Activated CD8-positive, alpha-beta memory T cell treated with anti-CD3 and anti-CD28 coated beads, Interleukin-2, amount 10 ng/mL, durations not matched to agents 7 days and 5 days (primary cell): ENCODE measurements at places on chromosomes 11 and 22. TPM values are rescaled to one million over a fixed set of nuclear protein-coding genes. Genes with fewer than 3 reads are reported as not detected.

Gene OR51B5
- total RNA-seq = not detected

Gene OR4C46
- not detected for total RNA-seq

Gene OR52I1
- not detected for total RNA-seq

Gene OR51B2
- not detected for total RNA-seq

Gene RAB39A
- total RNA-seq = not detected

Gene TENM4
- not detected for total RNA-seq

Gene GRAMD4
- total RNA-seq = 35.4 TPM

Gene NCR3LG1
- total RNA-seq = 0.47 TPM

Gene SYCE3
- total RNA-seq = 0.76 TPM

Gene ABTB2
- 16.8 TPM for total RNA-seq

Gene CRACR2B
- total RNA-seq = 11.3 TPM

Gene TRIM49
- total RNA-seq = not detected

Gene MFRP
- not detected for total RNA-seq

Gene RAB3IL1
- total RNA-seq = not detected

Gene PANX3
- total RNA-seq = not detected

Gene NXPE1
- total RNA-seq = not detected

Gene OR2AG1
- total RNA-seq = not detected

Gene MIAT
- 125 TPM for total RNA-seq

Gene TMPRSS4
- 0.12 TPM for total RNA-seq

Gene GRM5
- not detected for total RNA-seq

Gene CYP2R1
- 11.7 TPM for total RNA-seq

Gene MISFA
- total RNA-seq = 0.85 TPM
